NCI-H2081 treated with DMSO at 0.1 percent for 48 hours (cell line): ENCODE measurements at places on chromosomes 3 and 15.

GRCh38 chr3:183534249-183534648, 21.3 kb downstream of the KLHL6 start:
- no peak for DNase-seq

GRCh38 chr3:112904786-112905185, 58.1 kb upstream of the CD200R1L start:
- DNase-seq: no peak

- peak; percentile 95 for DNase-seq
These were observed 476.3 kb downstream of the EPHB1 start for GRCh38 chr3:135271177-135272025.

- DNase-seq: no peak
These were observed 10.5 kb downstream of the WWTR1 start for GRCh38 chr3:149647285-149647684.

DNA sequence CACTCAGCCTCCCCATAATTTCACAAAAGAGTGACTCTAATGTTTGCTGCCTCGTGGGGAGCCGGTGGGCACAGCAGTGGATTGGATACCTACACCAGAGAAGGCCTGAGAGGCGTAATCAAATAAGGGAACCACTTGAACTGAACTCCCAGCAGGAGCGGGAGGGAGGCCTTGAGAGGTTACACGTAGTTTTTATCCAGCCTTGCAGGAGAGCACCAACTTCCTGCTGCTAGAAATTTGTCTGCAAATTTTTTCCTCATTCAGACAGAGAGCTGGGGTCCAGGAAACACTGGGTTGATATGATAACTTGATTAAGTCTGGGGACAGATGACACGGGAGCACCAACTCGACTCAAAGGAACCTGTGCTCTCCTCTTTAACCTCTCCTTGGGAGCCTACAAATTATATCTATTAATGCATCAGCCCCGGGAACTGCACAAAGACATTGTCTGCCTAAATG, 69.8 kb downstream of the HES1 start:
- DNase-seq: peak; percentile 90

DNA sequence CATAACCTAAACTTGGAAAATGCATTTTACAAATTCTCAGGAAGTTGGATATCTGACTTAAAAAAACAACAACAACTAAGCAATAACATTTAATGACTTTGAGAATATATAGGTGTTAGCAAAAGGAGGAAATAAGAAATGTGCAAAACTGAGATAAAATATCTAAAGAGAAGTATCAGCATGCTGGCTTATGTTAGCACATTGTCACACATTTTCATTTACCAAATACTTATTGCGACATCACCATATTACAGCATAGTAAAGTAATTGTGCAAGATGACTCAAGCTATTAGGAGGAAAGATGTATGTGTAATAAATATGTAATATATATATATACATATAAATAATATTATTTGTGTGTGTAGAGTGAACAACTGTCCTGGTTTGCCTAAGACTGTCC, 9.2 kb downstream of the PTX3 start:
- DNase-seq: no peak

GRCh38 chr3:149615731-149616221, 42.0 kb downstream of the WWTR1 start:
- no peak for DNase-seq

- DNase-seq: no peak
These were observed 66.5 kb upstream of the PLXND1 start for GRCh38 chr3:129673012-129673411.

DNA sequence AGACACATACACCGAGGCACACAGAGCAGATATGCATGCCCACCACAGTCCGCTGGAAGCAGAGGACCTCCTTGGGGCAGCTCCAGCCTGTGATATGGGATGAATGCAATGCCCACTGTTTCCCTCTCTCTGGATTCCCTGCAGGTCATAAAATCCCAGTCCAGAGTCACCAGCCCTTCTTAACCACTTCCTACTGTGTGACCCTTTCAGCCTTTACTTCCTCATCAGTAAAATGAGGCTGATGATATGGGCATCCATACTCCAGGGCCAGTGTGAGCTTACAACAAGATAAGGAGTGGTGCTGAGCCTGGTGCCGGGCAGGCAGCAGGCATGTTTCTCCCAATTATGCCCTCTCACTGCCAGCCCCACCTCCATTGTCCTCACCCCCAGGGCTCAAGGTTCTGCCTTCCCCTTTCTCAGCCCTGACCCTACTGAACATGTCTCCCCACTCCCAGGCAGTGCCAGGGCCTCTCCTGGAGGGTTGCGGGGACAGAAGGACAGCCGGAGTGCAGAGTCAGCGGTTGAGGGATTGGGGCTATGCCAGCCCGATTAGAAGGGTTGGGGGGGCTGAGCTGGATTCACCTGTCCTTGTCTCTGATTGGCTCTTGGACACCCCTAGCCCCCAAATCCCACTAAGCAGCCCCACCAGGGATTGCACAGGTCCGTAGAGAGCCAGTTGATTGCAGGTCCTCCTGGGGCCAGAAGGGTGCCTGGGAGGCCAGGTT, at the start of gene GNAT1:
TSS of gene GNAT1 (plus strand) at position 675 of the 725 bp plus-strand sequence. CDS start 116 bp downstream, outside the sequence.
- DNase-seq: no peak

GRCh38 chr3:135618123-135618522, 347.4 kb upstream of the PPP2R3A start:
- DNase-seq: no peak

DNA sequence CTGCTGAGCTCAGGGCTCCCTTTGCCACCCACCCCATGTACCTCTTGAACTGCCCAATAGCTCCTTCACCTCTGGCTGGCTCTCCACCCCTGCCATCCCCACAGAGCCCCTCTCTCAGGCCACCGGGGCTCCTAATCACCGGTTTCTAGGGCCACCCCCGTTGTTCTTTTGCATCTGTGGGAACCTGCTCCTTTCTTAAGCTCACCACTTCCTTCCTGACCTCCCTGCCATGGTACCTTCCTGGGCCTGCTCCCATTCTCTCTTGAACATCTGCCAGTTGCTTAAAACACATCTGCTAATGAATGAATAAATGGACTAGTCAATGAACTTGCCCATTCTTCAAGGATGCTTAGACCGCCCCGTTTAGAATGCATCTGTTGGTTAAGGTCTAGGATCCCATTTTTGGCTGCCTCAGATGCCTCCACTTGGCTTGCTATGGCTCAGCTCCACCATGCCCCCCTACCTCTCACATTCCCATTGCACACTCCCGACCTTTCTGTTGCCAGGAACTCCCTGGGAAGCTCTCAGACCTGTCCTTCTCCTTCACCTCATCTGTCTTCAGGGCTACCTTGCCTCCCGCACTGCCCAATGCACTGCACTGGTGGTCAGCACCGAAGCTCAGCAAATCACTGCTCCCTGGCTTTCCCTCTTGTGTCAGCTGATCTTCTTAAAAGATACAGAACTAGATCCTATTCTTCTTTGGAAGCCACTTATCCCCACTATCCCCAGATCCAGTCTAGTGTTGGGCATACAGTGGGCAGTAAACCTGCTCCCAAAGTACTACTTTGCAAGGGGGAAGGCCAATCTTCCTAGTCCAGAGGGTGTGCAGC, 9.1 kb downstream of the AMOTL2 start:
- no peak for DNase-seq

- no peak for DNase-seq
These were observed 89.7 kb downstream of the GMNC start for GRCh38 chr3:190772831-190773230.

DNA sequence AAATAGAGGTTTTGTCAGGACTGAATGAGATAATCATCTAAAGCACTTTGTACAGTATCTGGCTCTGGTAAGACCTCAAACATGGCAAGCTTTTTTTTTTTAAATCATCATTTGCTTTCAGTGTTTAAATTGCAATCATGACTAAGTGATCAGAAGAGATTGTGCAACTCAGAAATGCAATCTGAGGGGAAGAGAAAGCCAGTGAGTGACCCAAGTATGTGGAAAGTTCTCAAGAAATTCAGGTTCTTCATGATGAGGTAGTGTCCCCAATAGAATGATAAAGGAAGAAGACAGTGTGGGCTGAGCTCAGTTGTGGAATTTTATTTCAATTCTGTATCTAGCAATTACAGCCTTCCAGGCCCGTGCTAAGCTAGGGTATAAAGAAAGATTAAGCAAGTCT, 132.2 kb upstream of the TBC1D5 start:
- DNase-seq: no peak

GRCh38 chr15:95940431-95940985, 390.0 kb upstream of the NR2F2 start:
- DNase-seq: no peak

- no peak for DNase-seq
These were observed 2.7 kb downstream of the C3orf22 start for GRCh38 chr3:126555795-126556636.

DNA sequence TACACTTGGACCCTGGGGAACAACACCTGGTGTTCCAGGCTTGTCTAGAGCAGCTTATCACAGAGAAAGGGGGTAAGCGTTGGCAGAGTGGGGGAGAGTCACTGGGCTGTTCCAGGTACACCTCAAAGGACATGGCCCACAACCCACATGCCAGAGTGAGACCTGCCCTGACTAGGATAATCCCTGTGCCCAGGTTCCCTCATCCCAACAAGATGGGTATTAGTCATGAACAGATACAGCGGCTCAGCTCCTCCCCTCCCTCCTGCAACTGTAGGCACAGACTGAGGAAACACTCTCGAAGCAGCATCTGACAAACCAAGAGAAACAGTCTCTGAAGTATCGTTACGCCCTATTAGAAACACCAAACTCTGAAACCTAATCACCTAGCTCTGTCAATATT, 32.1 kb upstream of the RPS17 start:
- no peak for DNase-seq

- DNase-seq: no peak
These were observed 3.1 kb upstream of the LARP6 start for GRCh38 chr15:70856884-70857561.

DNA sequence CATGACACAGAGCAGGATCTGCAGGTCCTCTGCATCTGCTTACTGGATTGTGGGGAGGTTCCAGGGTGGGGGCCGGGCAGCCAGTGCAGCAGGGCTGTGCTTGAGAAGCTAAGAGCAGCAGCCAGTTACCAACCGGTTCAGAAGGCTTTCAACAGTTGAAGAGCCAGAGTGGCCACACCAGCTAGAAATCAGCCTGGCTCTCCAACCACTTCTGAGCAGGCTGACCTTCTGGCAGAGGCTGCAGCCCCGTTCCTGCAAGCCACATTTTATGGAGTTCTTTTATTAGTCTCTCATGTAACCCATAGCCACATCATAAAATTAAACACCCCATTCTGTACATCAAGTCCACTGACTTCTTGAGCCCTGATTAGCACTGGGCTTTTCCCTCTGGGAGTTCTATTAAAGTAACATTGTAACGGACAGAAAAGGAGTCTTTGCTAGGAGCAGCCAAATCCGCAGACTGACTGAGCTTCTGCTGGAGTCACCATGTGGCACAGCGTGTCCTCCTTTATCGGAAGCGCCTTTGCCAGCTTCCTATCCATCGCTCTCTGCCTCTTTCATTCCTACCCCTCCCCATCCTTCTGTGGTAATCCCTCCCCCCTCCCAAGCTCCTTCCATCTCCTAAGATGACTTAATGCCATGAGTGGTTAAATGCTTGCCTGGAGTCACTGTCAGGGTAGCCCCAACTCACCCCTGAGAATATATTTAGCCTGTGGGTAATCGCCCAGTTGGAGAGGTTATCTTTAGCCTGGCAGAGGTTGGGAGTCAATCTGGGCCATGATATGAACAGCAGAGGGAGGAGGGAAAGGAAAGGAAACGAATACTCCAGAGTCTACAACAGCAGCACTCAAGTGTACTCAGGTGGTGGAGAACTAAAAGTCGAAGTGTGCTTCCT, 138.5 kb upstream of the HES1 start:
- DNase-seq: no peak

- DNase-seq: peak; percentile 29
These were observed 110.1 kb downstream of the KCNMB2 start for GRCh38 chr3:178646186-178646862.

DNA sequence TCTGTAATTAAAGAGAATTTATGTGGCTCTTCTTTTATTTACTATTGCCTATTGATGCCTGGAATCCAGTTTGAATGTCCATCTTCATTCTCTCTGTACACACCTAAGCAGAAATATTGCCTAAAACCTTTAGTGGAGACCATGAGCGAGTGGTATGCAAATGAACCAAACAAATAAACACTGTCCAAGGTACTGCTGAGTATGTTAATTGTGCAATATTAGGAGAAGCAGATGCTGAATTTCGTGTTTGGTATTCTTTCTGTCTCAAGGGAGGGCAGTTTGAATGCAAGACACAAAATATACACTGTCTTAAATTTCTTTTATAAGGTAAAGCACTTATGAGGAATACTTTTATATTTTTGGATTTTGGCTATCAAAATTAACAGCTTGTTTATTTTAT, 440.9 kb downstream of the RBMS3 start:
- no peak for DNase-seq

DNA sequence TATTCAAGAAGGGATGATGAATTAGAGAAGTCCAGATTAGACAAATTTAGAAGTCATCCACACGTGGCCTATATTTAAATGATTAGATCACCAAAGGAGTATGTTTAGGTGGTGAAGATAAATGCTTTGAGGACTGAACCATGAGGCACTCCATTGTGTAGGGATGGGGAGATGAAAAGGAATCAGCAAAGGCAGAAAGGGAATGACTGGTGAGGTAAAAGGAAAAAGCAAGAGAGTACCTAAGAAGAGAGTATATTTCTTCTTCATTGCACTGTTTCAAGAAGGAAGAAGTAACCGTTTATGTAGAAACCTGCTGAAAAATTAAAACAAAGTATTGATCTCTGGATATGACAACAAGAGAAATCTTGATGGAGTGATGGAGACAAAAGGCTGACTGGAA, 40.7 kb downstream of the DENND4A start:
- DNase-seq: no peak

DNA sequence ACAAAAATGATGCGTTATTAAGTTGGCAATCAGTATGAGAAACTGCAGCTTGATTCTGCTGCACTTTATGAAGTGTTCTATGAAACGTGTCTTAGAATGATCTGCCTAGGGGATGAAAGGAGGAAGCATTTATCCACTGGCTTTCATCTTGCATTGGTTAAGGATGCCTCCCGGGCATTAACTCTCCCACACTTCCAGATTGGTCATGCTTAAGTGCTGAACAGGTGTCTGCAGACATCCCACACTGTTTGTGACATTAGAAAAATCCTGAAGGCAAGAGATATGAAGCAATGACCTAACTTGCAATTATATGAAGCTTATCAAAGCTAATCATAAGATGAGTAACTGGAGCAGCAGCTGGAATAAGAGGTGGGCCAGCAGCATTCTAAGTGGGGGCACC, 437.3 kb downstream of the NSUN3 start:
- no peak for DNase-seq

DNA sequence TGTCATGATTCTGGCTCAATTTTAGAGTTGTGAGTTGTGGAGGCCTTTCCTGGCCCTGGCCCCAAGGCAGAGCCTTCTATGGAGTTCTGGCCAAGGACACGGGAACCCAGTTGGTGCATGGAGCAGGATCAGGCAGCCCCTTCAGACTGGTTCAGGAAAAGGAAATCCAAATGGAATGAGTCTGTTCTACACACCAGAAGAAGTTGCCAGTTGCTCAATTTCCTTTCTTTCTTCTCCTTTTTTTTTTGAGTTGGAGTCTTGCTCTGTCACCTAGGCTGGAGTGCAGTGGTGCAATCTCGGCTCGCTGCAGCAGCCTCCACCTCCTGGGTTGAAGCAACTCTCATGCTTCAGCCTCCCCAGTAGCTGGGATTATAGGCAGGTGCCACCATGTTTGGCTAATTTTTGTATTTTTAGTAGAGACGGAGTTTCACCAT, 28.9 kb upstream of the BHLHE40 start:
- DNase-seq: no peak
